NCI-H1930 (cell line): ENCODE measurements at places on chromosomes 5 and 9.

- DNase-seq = no peak
These were observed 121.0 kb upstream of the PPP1R26 start for GRCh38 chr9:135358552-135358940.

GRCh38 chr9:25935188-25935587, 256.9 kb upstream of the TUSC1 start:
- DNase-seq = no peak

DNA sequence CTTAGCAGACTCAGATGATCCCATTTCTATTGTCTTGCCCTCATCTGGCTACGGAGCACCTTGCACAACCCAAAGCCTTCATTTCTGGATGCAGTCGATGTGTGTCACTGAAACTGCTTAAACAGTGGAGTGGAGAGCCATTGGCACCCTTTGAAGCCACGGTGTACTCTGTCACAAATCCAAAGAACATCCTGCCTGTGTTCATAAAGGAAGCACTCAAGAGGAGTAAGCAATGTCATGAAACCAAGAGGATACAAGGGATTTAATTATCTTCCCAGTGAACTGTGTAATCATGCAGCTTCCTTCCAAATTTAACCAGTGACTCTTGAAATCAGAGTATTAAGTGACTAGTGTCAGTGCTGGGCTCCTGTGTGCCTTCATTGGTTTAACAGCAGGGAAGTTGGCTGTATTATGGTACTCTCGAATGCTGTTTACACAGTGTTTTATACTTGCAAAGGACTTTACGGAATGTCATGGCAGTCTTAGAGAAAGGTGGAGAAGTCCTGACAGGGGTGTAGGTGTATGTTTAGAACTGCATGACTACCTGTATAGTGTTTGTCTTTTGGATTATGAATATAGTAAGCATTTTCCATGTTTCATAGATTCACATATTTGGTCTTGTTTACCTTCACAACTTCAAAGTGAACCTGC, 41.9 kb downstream of the CD180 start:
- no peak for DNase-seq

GRCh38 chr5:143262393-143263174, 140.9 kb downstream of the NR3C1 start:
- DNase-seq = no peak

- no peak for DNase-seq
These were observed 71.4 kb downstream of the DAPK1 start for GRCh38 chr9:87569008-87569509.

- DNase-seq = no peak
These were observed 15.3 kb downstream of the MYMK start for GRCh38 chr9:133509179-133510083.

DNA sequence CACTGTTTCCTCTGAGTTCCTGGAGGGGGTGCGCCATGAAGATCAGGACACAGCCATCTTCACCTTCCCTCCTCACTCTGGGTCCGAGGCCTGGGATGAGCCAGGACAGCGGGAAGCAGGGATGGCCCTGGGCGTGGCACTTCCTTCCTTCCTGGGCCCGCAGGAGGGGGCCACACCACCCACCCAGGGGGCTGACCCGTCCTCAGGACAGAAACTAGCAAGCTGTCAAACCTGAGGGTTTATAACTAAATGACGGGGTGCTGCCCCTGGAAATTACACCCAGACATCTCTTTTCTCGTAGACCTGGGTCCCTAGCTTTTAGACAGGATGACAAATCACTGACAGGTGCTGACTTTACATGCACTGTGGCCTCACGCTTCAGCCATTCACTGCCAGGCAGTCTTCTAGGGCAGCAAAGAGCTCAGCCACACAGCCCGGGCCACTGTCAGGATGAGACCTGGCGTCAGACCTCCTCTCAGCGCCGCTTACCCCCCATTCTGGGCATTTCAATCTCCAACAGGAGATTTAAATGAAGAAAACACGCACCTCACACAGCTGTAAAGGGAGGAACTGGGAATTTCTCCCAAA, 8.1 kb downstream of the FCN2 start:
- no peak for DNase-seq

- no peak for DNase-seq
These were observed 89.9 kb upstream of the FBXW11 start for GRCh38 chr5:172096207-172096940.

DNA sequence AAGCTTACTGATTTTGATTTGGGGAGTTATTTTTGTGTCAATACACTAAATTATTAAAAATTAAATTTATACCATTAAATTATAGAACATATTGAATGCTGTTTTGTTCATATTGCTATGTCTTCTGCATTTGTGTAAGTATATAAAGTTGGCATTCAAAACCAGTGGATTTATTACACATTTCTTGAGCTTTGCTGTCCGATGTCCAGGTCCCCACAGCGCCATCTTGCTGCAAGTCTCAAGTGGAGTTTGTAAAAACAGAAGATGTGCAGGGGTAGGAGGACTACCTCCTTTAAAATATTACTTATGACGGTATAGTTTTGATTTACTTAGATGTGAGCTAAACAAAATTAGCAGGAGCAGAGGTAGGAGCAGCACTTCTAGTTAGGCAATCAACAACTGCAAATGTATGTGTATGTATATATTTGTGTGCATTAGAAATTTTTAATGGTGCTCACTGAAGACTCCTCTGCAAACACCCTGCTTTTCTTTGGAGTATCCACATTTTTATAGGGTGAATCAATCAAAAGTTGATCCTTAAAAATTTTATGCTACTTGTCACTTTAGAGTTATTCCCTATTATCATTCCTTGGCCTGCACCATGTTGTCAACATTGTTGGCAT, 37.4 kb downstream of the CPEB4 start:
- DNase-seq = no peak

- DNase-seq = no peak
These were observed 113.4 kb upstream of the ASTN2 start for GRCh38 chr9:117528225-117528624.

DNA sequence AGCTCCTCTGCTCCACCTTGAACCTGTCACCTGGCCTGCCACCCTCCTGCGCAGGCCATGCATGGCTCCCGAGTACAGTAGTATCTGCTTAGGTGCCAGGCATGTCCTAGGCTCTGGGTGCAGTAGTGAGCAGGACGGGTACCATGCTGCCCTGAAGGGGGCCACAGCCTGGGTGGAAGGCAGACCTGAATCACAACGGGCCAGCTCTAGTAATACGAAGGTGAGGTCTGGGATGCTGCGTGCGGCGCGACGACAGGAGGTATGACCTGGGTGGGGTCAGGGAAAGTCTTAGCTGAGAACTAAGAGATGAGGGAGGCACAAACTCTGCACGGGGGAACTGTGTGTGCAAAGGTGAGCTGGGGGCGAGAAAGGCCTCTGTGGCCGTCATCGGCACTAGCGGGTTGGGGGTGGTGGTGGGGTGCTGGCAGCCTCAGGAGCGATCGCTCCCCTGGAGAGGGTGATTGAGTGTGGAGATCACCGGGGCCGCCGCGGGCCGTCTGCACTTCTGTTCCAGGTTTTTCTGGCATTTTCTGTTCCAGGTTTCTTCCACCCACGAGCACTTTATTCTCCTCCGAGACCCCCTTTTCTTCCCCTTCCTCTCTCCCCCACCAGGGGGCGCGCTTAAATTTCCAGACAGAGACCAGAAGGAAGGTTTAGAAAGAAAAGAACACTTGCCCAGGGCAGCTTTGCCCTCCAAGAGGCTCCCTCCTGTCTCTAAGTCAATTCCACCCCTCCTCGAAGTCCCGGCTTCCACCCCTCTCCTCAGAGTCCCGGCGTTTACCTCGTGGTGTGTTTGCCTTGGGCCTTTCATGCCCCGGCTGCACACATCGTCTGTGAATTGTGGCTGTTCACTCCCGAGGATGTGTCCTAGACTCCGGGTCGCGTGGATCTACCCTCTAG, 15.1 kb downstream of the PDLIM4 start:
- peak; percentile 19 for DNase-seq

DNA sequence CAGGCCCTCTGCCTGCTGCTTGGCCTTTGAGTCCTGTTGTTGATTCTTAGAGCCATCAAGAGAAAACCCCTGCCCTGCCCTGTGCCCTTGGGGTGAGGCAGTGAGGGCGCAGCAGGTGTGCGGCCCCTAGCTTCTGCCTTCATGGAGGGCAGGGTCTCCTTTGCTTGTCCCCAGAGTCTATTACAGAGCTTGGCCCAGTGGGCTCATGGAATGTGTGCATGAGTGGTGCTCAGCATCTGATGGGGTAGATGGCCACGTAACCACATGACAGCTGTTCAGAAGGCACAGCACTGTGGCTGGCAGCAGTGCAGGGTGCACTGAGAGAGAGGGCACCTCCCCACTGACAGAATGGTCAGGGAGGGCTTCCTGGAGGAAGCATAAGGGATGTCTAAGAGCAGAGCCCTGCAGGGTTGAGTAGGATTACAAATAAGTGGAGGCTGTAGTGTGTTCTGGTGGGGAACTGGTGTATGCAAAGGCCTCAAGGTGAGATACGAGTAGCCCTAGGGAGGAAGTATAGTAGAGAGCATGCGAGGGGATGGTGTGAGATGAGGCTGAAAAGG, 70.8 kb downstream of the MACROH2A1 start:
- no peak for DNase-seq

DNA sequence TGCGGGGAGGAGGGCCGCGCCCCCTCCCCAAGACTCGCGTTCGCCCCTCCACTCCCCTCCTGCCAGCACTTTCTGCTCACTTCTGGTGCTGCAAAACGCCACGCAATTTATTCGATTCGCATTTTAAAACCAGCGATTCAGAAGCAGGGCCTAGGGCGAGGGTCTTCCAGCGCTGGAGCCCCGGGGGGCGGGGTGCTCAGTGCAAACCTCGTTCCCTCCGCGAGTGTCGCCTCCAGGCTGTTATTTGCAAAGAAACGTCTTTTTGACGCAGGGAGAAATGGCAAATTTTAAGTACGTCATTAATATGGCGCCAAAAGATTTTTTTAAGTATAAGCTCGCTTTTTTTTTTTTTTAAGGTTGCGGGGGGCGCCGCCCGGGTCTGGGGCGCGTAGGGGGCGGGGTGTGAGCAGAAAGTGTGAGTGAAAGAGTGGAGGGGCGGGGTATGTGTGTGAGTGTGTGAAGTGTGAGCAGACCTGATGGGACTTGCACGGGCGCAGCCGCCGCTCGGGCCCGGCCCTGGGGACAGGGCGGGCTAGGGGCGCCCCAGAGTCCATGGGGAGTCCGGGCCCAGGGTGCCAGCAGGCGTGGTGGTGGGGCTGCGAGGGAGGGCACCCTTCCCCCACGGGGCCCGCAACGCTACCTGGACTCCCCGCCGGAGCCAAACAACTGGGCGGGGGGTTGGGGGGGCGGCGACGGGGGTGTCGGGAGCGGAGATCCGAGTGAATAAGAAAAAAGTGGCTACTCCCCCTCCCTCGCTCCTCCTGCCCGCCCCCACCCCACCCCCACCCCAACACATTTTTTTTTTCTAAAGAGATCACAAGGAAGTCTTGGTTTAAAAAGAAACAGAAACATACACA, at the start of gene JADE2:
TSS of gene JADE2 (plus strand) at position 845 of the 857 bp plus-strand sequence. CDS start 10,188 bp downstream, outside the sequence.
- DNase-seq = peak; percentile 14

DNA sequence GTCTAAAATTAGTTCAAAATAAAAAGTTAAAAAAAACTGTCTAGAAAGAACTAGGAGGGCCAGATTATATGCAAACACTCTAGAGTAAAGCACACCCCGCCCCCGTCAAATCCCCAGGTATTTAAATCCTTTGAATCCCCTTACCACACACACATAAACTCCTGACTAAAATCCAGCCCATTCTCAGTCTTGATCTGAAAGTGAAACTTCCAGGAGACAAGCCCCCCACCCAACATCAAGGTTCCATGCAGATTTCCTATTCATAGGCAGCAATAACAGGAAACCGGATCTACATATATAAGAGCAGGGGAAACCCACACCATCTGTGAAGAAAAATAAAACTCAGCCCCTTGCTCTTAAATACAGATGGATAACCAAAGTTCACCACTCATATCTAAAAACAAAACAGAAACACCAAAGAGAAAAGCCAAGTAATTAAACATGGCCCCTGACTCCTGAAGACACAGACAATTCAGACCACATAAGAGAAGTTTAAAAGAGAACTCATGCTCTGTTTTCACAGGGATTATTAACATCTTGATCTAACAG, 42.3 kb downstream of the MARCHF3 start:
- no peak for DNase-seq

DNA sequence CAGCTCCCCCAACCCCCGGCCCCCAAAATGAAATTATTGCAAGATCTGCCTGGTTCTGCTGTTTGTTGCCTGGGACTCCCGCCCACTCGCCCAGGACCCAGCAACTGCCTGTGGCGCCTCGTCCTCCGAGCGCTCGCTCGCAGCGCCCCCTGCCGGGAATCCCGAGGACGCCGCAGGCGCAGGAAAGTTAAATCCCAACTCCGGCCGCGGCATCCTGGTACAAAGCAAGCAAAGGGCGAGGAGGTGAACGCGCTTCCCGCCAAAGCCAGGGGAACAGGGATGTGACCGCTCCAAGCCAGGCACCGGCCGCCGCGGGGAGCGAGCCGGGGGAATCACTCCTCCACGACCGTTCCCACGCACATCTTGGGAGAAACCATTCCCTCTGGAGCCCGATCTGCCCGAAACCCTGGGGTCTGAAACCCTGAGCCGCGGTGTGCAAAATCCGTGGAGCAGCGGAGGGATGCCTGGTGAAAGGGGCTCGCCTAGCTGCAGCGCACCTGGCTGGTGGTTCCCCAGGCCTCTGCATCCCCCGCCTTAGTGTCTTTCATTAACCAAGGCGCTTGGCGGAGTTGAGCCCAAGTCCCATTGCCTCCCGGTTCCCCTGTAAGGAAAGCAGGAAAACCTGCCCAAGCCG, 1.3 kb downstream of the SEMA5A start:
- DNase-seq = peak; percentile 83
